CMK (cell line): ENCODE measurements at places on chromosomes 3 and 15.
A peak's percentile ranks its signal among the peaks of the same experiment; 100 is the strongest.

- no peak for DNase-seq
Measured at GRCh38 chr3:38507120-38507519, 11.0 kb downstream of the EXOG start.

DNA sequence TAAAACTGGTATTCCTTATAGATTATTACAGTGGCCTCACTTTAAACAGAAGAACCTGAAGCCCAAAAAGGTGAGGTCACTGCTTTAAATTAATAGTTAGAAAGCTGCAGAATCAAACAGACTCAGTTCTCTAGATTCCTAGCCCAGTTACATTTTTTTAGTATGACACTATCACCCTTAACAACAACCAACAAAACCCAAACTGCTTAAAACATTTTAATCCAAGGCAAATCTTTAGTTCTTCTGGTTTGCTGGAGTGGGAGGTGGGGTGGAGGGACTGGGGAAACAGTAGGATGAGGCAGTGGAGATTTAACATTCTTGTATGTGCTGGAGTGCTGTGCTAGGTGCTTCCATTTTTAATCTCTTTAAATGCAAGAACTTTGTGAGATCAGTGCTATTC is 631.6 kb upstream of the KCNMB2 start:
- no peak for DNase-seq

DNA sequence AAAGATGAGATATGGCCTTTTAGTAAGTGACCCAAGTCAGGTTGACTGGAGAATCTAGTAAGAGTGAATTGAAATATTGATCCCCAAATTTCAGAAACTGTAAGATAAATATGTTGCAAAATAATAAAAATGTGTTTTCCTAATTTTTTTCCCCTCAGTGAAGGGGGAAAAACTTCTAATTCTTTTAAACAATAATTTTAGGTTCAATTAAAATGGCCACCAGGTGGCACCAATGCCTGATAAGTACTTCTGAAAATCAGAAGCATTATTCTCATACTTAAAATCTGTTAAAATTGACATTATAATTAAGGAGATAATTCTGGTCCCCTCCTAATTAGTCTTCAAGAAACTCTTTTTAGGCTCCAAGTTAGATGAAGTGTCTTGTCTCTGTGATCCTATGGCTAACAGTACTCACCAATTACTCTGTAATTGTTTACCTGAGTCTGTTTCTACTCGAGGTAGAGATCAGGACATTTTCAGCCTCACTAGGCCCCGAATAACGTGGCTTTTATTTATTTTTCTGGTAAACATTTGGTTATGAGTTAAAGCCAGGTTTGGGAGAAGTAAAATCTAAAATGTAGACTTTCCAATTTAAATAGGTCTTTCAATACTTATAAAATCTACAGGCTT is 52.6 kb downstream of the NMD3 start:
- DNase-seq = peak; percentile 8

DNA sequence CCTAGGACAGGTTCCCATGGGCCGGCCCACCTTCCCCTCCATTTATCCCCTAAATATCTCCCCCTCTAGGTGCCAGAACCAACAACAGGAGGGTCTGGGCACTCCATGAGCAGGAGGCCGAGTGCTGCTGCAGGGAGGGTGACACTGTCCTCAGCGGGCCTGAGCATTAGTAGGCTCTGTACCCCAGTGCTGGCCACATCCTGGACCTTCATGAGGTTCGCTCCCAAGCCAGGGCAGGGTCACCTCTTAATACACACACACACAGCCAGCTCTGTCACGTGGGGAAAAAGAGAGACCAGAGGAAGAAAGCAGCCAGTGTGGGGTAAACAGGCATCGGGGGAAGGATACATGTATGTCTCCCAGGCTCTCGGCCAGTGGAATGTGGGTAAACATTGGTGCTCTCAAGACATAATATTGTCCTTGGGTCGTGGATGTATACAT is 27.9 kb upstream of the SEMA3F start:
- no peak for DNase-seq

DNA sequence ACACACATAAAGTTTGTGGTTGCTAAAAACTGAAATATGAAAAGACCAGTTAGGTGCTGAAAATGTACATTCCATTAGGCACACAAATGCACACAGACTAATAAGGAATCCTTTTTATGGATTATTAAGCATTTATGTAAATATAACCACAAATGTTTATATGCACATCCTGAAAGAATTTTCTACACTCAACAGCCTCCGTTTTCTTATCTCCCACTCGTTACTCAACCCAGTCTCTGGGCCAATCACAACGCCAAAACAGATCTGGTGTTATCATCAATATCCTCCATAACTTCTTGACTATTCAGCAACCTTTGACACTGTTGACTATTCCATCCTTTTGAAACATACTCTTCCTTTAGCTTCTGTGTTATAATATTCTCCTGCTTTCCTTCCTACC is 136.4 kb downstream of the ATP8B4 start:
- DNase-seq = no peak

DNA sequence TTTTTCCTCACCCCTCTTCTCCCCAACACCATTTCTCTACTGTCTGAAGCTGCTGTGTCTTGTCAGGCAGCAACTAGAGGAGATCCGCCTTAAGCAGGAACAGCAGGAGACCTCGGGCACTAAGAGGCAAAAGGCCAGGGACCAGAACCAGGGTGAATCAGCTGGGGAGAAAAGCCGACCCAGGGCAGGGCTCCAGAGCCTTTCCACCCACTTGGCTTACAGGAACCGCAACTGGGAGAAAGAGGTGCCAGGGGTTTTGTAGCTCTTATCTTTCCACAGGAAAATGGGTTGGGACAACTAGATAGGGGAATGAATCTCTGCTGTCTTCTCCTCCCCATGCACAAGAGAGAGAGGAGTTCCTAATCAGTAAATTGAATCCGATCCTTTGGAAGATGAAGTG is 3.0 kb upstream of the NGRN start:
- DNase-seq = no peak
